Lung microvascular endothelial cell (primary cell): ENCODE measurements at places on chromosomes 4 and X. TPM values are rescaled to one million over a fixed set of nuclear protein-coding genes. Genes with fewer than 3 reads are reported as not detected.

Gene DDX53
- total RNA-seq: not detected in 2 replicates

Gene AKAP14
- not detected in 2 replicates for total RNA-seq

GRCh38 chrX:105515561-105515960 is 295.1 kb upstream of the TEX13A start:
- no peak for DNase-seq

Gene RGN
- 0.20 and 0.65 TPM in 2 replicates for total RNA-seq

DNA sequence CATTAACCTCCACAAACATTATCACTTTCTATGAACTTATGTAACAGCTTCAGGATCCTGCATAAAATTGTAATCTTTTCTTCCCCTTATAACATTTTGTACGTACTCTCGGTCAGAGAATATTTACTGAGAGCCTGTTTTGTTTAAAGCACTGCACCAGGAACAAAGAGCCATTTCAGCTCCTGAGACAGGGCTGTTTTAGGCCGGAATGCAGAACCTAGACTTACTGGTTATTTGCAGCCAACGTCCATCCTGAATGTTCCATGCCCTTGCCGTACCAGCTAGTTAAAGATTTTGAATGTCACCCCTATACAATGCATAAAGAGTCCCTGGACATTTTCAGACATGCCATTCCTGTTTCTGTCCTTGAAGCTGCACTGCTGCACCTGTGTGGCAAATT is 248.8 kb downstream of the PCDH7 start:
- DNase-seq: no peak

- DNase-seq: peak; percentile 24
Observed at GRCh38 chr4:37762294-37762990, 64.0 kb upstream of the PGM2 start.

DNA sequence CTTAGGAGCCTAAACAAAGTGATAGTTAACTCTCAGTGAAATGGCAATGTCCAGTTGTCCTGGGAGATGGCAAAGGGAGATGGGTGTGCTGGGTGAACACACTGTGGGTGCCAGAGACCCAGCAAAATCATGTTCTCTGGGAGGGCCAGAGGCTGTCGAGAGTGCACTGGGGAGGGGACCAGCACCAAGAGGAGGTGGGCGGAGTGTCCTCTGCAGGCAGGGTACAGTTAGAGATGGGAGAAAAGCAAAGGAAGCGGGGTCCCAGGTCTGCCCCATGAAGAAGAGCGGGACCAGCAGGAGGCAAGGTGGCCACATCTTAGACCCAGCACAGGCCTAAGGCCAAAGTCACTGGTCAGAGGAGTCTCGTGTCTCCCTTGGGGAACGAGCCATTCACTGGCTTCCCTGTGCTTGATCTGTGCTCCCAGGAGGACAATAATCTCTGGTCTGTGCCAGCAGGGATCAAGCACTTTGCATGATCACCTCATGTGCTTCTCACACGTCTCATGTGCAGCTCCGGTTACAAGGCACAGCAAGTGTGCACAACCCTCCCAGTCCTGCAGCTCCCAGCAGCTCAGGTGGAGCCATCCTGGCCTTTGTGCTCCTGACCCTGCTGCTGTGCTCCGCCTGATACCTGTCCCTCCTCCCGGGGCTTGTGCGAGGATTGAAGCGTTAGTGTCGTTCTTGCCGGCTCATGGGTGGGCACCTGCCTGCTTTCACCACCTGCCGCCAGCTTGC is 100.9 kb downstream of the FAM53A start:
- no peak for DNase-seq

DNA sequence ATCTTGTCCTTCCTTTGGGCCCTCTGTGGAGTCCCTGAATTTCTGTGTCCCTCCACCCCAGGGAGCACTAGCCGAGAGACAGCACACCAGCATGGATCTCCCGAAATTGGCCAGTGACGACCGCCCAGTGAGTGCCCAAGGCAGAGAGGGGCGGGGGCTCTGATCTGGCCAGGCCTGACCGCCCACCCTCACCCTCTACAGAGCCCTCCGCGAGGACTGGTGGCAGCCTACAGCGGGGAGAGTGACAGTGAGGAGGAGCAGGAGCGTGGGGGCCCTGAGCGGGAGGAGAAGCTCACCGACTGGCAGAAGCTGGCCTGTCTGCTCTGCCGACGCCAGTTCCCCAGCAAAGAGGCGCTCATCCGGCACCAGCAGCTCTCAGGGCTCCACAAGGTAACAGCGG is 8.4 kb upstream of the UBA1 start:
- DNase-seq: no peak

Gene ARL9
- not detected in 2 replicates for total RNA-seq

- DNase-seq: no peak
Observed at GRCh38 chr4:55906989-55907388, 41.8 kb upstream of the CEP135 start.

- no peak for DNase-seq
Observed at GRCh38 chrX:50980251-50980650, 69.7 kb downstream of the BMP15 start.

DNA sequence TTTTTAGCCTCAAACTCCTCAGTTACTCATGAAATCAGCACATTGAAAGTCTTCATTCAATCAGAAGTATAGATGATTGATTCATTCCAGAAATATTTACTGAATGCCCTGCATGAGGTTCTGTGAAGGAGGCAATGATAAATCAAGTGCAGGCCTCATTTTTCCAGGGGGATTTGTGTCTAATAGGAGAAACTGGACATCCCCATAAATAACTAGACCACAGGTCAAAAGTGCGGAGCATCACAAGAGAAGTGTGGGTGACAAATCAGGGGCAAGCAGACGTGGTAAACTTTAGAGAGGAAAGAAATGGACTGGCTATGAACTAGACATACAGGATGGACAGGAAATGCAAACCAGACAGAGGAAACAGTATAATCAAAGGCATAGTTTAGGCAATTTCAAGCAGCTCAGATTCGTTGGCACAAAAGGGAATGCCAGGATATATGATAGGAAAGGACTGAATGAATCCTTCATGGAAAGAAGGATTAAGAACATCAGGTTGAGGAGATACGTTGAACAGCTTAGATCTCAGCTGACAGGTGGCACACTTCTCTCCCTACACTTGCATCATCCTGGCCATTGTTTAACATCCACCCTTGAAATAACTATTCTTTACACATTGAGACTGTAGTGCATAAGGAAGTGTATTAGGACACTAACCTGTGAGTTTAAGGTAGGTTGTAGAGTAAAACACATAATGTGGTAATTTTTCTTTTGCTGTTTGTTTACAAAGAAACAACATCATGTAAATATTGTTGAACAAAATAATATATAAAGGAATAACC is 69.6 kb upstream of the RASGEF1B start:
- DNase-seq: no peak

DNA sequence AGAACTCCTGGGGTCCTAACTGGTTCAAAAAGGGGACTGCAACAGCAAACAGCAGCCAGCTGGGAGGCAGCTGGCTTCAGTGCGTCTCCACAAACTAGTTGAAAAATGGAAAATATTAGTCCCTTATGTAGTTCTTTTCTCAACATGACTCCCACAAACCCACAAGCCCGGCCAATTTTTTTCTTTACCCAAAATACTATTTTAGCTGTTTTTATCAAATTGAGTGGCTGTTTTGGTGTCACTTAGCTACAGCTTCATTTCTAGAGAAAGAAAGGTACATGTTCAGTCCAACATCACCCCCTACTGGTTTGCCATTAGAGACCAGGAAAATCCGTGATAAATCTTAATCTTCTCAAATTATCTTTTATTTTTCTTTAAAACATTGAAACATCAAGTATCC is 97.2 kb downstream of the GUCY2F start:
- peak; percentile 47 for DNase-seq

DNA sequence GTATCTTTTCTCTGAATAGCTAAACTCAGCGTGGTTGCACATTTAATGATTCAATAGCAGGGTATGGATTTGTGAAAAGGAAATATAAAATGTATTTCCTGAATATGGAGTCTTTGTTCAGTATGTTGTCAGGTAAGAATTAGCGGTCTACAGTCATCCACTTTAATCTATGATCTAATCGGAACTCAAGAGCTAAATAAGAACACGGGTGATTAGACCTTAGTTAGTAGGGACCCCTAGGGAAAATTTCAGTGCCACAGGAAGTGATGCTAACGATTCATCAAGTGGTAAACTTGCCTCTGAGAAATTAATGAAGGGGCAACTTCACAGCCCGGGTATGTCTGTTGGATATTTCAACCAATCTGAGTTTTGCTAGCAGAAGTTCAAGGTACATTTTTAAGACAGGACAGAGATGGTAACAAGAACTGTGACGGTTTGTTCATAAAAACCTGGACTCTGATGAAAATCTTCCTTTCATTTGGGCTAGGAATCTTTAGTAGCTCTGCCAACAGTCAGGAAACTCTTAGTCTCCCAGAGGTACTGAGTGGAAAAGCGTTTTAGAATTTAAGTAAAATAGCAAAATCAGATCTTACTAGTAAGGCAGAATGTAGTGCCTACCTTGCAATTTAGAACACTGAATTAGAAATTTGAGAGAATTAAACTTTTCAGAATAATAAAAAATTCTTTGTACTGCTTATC is 47.1 kb downstream of the PCDH7 start:
- no peak for DNase-seq

- no peak for DNase-seq
Observed at GRCh38 chr4:54574500-54574899, 83.3 kb upstream of the KIT start.

DNA sequence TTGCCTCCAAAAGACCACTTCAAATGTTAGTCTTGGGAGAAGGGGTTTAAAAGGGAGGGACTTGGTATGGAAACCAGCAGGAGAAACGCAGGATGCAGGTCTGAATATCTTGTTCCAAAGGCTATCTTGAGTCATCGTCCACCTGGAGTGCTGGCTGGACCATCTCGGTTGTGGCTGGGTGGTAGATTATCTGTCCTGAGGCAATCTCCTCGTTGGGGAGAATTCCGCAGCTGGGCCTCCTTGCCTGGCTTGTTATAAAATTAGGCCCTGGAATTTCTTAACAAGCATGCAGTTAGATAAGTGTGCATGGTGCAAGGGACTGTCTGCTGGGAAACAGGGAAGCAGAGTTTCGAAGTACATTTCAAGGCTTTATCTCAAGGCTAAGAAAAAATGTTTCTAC is 2045.7 kb upstream of the TENM3 start:
- DNase-seq: no peak

Gene NXF2B
- total RNA-seq: not detected in 2 replicates
